ENCODE measurements at places on chromosomes 16 and 17.

GRCh38 chr16:3759736-3760135 is 42.4 kb upstream of the TRAP1 start:
- DNase-seq, result no peak

DNA sequence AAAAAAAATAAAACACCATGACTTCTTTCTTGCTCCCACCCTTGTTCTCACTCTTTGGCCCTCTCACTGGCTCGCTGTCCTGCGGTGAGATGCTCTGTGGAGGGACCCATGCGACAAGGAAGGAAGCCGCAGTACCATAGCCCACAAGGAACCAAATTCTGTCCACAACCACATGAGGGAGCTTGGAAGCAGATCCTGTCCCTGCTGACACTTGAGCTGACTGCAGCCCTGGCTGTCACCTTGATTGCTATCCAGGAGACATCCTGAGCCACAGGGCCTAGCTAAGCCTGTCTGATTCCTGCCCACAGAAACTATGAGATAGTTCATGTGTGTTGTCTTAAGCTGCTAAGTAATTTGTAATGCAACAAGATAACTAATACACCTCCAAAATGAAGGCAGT is 4.8 kb upstream of the MT2A start:
- peak; percentile 28 for DNase-seq

- no peak for DNase-seq
These were observed 1.0 kb downstream of the GSDMA start for GRCh38 chr17:39963829-39964228.

DNA sequence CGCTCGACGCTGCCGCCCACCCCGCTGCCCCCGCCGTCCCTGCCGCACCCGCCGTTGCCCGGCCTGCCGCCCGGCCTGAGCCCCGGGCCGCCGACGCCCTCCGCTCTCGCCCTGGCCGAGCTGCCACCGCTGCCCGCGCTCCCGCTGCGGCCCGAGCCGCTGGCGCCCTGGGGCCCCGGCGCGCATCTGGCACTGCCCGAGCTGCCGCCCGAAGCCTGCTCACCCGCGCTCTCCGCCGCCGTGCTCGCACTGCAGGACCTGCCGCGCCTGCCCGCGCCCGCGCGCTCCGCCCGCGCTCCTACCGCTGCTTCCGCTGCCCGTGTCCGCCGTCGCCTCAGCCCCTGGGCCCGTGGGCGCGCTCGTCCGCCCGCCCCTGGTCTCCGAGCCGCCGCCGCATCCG is 8.4 kb upstream of the CLDN9 start:
- DNase-seq, result no peak

Measured in hypothalamus (tissue), 51 donors.